ENCODE measurements at places on chromosomes 16 and 17. TPM values are rescaled to one million over a fixed set of nuclear protein-coding genes. Genes with fewer than 3 reads are reported as not detected.

- DNase-seq, result no peak
- H3K36me3 ChIP-seq, result peaks cover 37% of the 10 kb centered on the region
- no peak overlapping the region for H3K4me3 ChIP-seq
Measured at GRCh38 chr16:74909665-74910064, 75.3 kb downstream of the WDR59 start.

The CCDC144A gene
- total RNA-seq, result 0.17 TPM

DNA sequence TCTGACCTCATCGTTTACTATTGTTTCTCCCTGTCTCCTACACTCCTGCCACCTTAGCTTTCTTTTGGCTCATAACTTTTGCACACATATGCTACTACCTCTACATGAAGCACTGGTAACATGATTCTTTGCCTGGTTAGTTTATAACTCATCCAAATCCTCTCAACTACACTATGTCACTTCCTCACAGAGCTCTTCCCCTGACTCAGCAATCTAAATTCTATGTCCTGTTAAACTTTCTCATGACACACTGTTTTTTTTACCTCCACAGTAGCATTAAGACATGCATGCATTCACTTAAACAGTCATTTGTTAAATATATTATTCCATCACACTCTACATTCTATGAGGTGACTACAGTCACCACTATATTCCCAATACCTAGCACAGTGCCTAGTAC is 19.7 kb downstream of the APPBP2 start:
- peaks cover 16% of the 10 kb centered on the region for H3K4me1 ChIP-seq
- peak overlapping the region; percentile 82 for H3K27ac ChIP-seq
- DNase-seq, result peak; percentile 90
- no peaks in the 10 kb centered on the region for H3K27me3 ChIP-seq

GRCh38 chr16:21037736-21038135 is 112.9 kb downstream of the DNAH3 start:
- no peak overlapping the region for H3K27ac ChIP-seq
- H3K4me1 ChIP-seq, result no peaks in the 10 kb centered on the region
- no peak overlapping the region for H3K4me3 ChIP-seq
- DNase-seq, result no peak

DNA sequence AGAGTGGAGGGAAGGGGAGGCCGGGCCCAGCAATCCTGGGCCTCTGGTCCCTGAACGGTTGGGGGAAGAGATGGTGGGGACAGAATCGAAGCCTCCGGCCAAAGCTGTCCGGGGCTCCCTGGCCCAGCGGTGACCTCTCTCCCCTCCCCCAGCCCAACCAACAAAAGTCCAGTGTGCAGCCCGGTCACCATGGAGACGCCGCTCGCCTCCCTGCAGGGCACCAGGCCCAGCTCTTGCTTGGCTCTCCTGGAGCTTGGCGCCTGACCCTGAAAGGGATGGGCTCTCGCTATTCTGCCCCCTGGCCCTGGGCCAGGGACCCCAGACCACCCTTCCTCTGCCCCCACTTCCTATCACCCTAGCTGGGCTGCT is 1.3 kb downstream of the METRN start:
- H3K36me3 ChIP-seq, result no peaks in the 10 kb centered on the region
- peak overlapping the region; percentile 71 for H3K4me3 ChIP-seq
- H3K27me3 ChIP-seq, result no peaks in the 10 kb centered on the region
- H3K27ac ChIP-seq, result no peak overlapping the region

- no peaks in the 10 kb centered on the region for H3K36me3 ChIP-seq
- no peak for DNase-seq
- H3K4me3 ChIP-seq, result no peak overlapping the region
- peaks cover 81% of the 10 kb centered on the region for H3K4me1 ChIP-seq
Measured at GRCh38 chr16:57624044-57624688, 4.3 kb upstream of the ADGRG1 start.

GRCh38 chr16:80717611-80718010 is 86.8 kb downstream of the CDYL2 start:
- no peak overlapping the region for H3K4me3 ChIP-seq
- no peaks in the 10 kb centered on the region for H3K27me3 ChIP-seq
- H3K36me3 ChIP-seq, result no peaks in the 10 kb centered on the region

The SMIM36 gene
- not detected for total RNA-seq

DNA sequence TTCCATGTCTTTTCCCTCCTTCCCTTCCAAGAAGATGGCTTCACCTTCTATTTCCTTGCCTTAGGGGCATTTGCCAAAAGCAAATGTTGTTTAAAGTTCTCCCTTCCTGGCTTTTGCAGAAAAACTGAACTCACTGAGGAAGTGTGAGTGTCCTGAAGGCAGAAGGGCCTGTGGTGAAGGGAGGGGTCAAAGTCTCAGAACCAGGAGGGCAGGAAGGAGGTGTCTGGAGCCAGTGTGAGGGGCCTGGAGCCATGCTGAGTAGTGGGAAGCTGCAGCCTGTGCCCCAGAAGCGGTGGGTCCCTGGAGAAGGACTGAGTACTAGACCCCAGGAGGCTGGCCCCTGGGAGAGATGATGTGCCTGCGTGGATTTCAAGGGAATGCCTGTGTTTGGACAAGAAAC is 23.8 kb upstream of the SUPT4H1 start:
- DNase-seq, result no peak
- H3K27ac ChIP-seq, result no peak overlapping the region
- no peak overlapping the region for H3K4me3 ChIP-seq
- no peaks in the 10 kb centered on the region for H3K36me3 ChIP-seq

The SNF8 gene
- 278 TPM for total RNA-seq

DNA sequence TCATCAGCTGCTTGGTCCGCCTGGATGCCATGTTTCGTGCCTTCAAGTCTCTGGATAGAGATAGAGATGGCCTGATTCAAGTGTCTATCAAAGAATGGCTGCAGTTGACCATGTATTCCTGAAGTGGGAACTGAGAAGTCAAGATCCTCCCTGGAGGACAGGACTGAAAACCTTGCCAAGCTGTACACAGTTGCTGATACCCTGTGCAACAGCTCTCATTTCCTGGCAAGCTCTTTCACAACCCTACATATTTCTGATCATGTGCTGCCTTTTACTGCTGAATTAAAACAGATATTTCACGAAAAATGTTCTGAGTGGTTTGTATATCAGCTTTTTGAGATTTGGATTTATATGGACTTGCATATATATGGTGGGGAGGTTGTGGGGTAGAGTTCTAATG is 898 bp downstream of the CAPNS2 start:
- DNase-seq, result no peak
- no peaks in the 10 kb centered on the region for H3K27me3 ChIP-seq
- no peak overlapping the region for H3K4me3 ChIP-seq
- no peaks in the 10 kb centered on the region for H3K4me1 ChIP-seq
- H3K27ac ChIP-seq, result no peak overlapping the region

- DNase-seq, result no peak
- H3K4me3 ChIP-seq, result no peak overlapping the region
- no peak overlapping the region for H3K27ac ChIP-seq
- H3K27me3 ChIP-seq, result no peaks in the 10 kb centered on the region
- H3K36me3 ChIP-seq, result no peaks in the 10 kb centered on the region
Measured at GRCh38 chr16:8935989-8936388, 27.7 kb downstream of the USP7 start.

The CEP112 gene
- total RNA-seq, result 6.5 TPM

DNA sequence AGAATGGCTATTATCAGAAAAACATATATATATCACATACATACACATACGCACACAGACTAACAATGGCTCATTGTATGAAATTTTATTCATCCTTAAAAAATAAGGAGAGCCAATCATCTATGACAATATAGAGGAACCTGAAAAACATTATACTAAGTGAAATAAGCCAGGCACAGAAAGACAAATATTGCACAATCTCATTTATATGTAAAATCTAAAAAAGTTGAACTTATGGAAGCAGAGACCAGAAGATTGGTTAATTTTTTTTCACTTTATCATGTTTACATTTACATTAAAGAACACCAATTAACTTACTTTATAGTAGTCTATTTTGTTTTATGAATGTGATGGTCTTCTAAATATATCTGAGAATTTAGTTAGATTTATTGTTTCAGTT is 198.7 kb downstream of the KIF2B start:
- DNase-seq, result no peak
- no peak overlapping the region for H3K4me3 ChIP-seq
- H3K27ac ChIP-seq, result no peak overlapping the region
- no peaks in the 10 kb centered on the region for H3K27me3 ChIP-seq

The MPP3 gene
- 46.8 TPM for total RNA-seq

DNA sequence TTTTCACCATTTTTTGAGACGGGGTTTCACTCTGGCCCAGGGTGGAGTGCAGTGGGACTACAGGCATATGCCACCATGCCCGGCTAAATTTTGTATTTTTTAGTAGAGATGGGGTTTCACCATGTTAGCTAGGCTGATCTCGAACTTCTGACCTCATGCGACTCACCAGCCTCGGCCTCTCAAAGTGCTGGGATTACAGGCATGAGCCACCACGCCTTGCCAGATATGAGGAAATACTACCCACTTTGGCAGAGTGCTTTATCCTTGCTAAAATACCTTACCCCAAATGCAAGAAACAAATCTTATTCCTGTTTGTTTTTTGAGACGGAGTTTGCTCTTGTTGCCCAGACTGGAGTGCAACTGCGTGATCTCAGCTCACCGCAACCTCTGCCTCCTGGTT is 62.9 kb upstream of the MGAT5B start:
- no peaks in the 10 kb centered on the region for H3K27me3 ChIP-seq
- H3K4me1 ChIP-seq, result peaks cover 6% of the 10 kb centered on the region
- peak; percentile 61 for DNase-seq
- H3K36me3 ChIP-seq, result no peaks in the 10 kb centered on the region
- no peak overlapping the region for H3K4me3 ChIP-seq

The APOBR gene
- not detected for total RNA-seq

DNA sequence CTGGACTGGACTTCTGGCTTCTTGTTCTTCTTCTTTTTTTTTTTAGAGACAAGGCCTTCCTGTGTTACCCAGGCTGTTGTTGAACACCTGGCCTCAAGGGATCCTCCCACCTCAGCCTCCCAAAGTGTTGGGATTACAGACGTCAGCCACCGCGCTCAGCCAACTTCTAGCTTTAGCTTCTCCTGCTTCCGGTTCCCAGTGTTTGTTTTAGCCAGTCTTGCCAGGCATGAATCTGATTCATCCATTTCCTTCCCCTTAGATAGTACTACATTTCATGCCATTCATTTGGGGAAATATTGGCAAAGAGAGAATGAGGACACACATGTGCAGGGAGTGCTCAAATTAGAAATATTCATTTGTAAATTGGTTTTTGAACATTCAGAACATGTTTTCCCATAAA is 12.1 kb upstream of the NDUFAB1 start:
- H3K36me3 ChIP-seq, result no peaks in the 10 kb centered on the region
- H3K4me3 ChIP-seq, result no peak overlapping the region
- H3K4me1 ChIP-seq, result peaks cover 14% of the 10 kb centered on the region
- peak; percentile 76 for DNase-seq

DNA sequence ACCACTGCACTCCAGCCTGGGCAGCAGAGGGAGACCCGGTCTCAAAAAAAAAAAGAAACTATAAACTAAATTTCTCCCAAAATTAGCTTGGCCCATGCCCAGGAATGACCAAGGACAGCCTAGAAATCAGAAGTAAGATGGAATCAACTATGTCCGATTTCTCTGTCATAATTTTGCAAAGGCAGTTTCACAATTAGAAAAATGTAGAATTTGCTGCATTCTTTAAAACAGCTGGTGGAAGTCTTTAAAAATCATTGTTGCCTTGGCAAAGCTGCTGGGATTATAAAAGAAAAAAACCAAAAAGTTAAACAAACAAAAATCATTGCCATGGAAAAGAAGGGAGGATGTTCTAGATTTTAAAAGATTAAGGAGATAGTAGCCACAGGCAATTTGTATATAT is 32.4 kb downstream of the WWP2 start:
- H3K36me3 ChIP-seq, result no peaks in the 10 kb centered on the region
- H3K4me3 ChIP-seq, result no peak overlapping the region
- H3K27ac ChIP-seq, result no peak overlapping the region
- H3K4me1 ChIP-seq, result no peaks in the 10 kb centered on the region
- DNase-seq, result no peak
- no peaks in the 10 kb centered on the region for H3K27me3 ChIP-seq

The SLC35G6 gene
- not detected for total RNA-seq

The PRKCB gene
- not detected for total RNA-seq

GRCh38 chr17:67559381-67559966 is 158.3 kb upstream of the NOL11 start:
- H3K27ac ChIP-seq, result no peak overlapping the region
- H3K36me3 ChIP-seq, result no peaks in the 10 kb centered on the region
- DNase-seq, result peak; percentile 50
- H3K4me1 ChIP-seq, result no peaks in the 10 kb centered on the region

- no peaks in the 10 kb centered on the region for H3K27me3 ChIP-seq
- no peak overlapping the region for H3K27ac ChIP-seq
- H3K36me3 ChIP-seq, result no peaks in the 10 kb centered on the region
- no peak for DNase-seq
- no peaks in the 10 kb centered on the region for H3K4me1 ChIP-seq
Measured at GRCh38 chr16:27611340-27611739, 61.4 kb downstream of the KATNIP start.

The CTRB2 gene
- total RNA-seq, result not detected

The CXCL16 gene
- 38.7 TPM for total RNA-seq

DNA sequence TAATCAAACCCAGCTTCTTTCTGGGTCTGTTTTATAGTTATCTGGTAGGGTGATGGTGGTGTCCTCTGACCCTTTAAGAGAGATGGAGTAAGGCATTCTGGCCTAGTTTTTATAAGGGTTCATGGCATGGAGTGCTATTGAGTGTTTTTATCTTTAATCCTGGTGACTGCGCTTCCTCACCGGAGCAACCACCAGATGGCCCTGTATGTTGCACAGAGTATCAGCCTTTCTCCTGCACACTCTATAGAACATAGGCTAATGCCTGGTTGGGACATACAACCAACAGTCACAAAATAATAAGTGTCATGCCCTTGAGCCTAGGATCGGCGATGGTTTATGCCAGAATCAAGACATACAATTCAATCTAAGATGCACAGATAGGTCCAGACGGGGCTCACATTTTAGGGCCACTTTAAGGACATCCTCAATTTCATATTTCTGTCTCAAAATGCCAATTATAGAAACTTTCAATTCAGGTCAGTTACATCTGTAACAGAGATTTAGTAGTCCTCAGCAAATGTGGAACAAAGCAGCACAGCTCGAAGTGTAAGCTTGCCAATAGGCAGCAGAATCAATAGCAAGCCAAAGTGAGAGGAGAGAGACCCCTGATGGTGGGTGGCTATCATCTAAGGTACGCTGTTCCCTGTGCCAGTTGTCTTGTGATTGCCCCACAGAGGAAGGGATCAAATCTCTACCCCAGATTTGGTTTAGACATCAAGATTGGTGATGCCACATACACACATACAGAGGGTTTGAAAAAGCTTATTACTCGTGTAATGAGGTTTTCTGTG is 37.2 kb upstream of the HOXB9 start:
- DNase-seq, result peak; percentile 22
- no peaks in the 10 kb centered on the region for H3K36me3 ChIP-seq
- no peaks in the 10 kb centered on the region for H3K4me1 ChIP-seq

GRCh38 chr16:77462894-77463293 is 28.1 kb upstream of the ADAMTS18 start:
- H3K4me3 ChIP-seq, result no peak overlapping the region
- H3K36me3 ChIP-seq, result no peaks in the 10 kb centered on the region
- H3K4me1 ChIP-seq, result no peaks in the 10 kb centered on the region
- H3K27me3 ChIP-seq, result no peaks in the 10 kb centered on the region
- DNase-seq, result no peak
- H3K27ac ChIP-seq, result no peak overlapping the region

- no peaks in the 10 kb centered on the region for H3K4me1 ChIP-seq
- no peak for DNase-seq
- no peaks in the 10 kb centered on the region for H3K27me3 ChIP-seq
- no peaks in the 10 kb centered on the region for H3K36me3 ChIP-seq
Measured at GRCh38 chr16:23195366-23195978, 12.9 kb downstream of the SCNN1G start.

- peaks cover 34% of the 10 kb centered on the region for H3K4me1 ChIP-seq
- no peaks in the 10 kb centered on the region for H3K36me3 ChIP-seq
- no peaks in the 10 kb centered on the region for H3K27me3 ChIP-seq
- no peak for DNase-seq
- H3K27ac ChIP-seq, result no peak overlapping the region
- no peak overlapping the region for H3K4me3 ChIP-seq
Measured at GRCh38 chr17:76502341-76503211, 1.4 kb upstream of the RHBDF2 start.

The KRT31 gene
- not detected for total RNA-seq

The FLCN gene
- total RNA-seq, result 30.8 TPM

The LONP2 gene
- 32.3 TPM for total RNA-seq

Measured in PC-3 (cell line).